ENCODE measurements at places on chromosomes 2 and 18. TPM values are rescaled to one million over a fixed set of nuclear protein-coding genes. Genes with fewer than 3 reads are reported as not detected.

- DNase-seq: no peak
Measured at GRCh38 chr2:227004482-227004881, 159.5 kb downstream of the COL4A4 start.

The SPHKAP gene
- not detected for total RNA-seq

The IL1RN gene
- total RNA-seq: not detected

GRCh38 chr2:121200419-121201315 is 84.3 kb downstream of the TFCP2L1 start:
- no peak for DNase-seq

GRCh38 chr2:15931319-15931890 is 8.9 kb upstream of the MYCN start:
- no peak for DNase-seq

- DNase-seq: no peak
Measured at GRCh38 chr2:66303471-66303870, 131.5 kb upstream of the MEIS1 start.

GRCh38 chr2:173963323-173963816 is 1.8 kb downstream of the SP3 start:
- DNase-seq: peak; percentile 68

DNA sequence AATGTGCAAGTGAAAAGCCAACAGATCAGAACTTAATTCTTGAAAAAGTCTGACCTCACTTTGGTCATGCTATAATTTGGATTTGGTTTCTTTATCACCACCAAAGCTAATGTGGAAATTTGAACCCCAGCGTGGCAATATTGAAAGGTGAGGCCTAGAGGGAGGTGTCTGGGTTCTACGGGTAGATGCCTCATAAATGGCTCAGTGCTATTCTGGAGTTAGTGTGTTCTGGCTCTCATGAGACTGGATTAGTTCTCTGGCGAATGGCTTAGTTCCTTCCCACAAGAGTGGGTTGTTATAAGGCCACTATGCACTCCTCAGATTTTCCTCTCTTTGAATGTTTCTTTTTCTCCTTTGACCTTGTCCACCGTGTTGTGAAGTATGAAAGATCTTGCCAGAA is 22.3 kb downstream of the ORC4 start:
- no peak for DNase-seq

The MOCOS gene
- 1.9 TPM for total RNA-seq

The NUP35 gene
- total RNA-seq: 12.0 TPM

The RGPD4 gene
- not detected for total RNA-seq

The CFAP65 gene
- 0.27 TPM for total RNA-seq

The ZSWIM2 gene
- not detected for total RNA-seq

DNA sequence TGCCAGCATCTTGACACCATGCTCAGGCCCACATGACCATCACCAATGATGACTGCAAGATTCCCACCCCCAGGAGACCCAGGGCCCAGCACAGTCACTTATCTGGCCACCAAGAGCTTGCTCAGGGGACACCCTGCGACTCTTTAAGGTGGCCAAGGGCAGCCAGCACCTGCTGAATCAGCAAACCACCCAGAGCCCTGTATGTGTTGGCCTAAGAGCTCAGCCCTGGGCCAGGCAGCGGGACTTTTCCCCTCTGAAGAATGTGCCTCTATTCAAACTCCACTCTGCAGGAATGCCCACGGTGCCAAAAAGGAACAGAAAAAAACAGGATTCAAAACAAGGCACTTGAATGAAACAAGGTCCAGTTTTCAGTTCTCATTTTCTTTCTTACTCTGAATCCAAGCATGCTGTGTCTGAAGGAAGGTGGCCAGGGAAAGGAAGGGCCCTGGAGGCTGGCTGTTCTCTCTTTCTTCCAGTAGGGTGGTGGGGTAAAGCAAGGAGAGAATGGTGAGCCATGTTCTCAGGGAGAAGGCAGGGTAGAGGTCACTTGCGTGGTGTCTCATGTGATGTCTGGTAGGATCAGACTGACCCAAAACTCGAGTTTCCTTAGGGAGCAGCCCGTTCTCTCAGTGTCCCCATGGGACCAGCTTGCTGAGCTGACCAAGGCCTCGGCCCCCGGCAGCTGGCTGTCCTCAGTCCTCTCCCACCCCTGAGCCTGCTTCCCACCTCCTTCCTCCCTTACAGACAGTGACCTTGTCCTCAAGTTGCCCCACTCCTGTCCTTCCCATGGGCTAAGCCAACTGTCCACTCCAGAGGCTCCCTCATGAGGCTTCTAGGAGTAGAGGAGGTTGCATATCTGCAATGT is 150.0 kb downstream of the RNF152 start:
- DNase-seq: no peak

- DNase-seq: no peak
Measured at GRCh38 chr2:217909156-217909820, 93.5 kb downstream of the TNS1 start.

Data from astrocyte (in vitro differentiated cells and primary cell).